Stimulated activated CD4-positive, alpha-beta T cell treated with anti-CD3 and anti-CD28 coated beads, Interleukin-15, amount 100 ng/mL, for 48 hours (primary cell): ENCODE measurements at places on chromosomes 2 and 18.

GRCh38 chr18:13137670-13138419 lies 80.7 kb upstream of the LDLRAD4 start:
- DNase-seq = peak; percentile 39

DNA sequence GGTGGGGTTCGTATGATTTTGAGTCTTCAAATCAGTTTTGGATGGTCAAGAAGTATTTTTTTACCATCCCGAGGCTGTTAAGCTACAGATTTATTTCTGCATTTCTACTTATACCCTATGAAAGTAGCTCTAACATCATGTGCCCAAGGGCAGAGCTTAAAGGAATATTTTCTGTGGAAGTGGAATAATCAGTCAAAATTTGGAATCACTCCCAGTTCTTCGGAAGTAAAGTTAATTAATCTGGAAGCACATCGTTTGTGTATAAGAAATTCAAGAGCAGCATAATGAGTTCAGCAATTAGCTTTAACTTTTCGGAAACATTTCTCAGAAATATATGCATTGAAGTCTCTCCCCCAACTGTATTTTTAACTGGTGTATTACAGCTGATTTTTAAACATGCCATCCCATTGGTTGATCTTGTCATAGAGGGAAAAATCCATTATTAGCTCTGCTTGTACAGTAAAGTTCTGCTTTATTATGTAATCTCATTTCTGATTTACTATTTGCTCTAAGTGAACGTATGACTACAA lies 510.1 kb downstream of the DCC start:
- DNase-seq = no peak

GRCh38 chr2:1045109-1045508 lies 94.5 kb downstream of the SNTG2 start:
- no peak for DNase-seq

DNA sequence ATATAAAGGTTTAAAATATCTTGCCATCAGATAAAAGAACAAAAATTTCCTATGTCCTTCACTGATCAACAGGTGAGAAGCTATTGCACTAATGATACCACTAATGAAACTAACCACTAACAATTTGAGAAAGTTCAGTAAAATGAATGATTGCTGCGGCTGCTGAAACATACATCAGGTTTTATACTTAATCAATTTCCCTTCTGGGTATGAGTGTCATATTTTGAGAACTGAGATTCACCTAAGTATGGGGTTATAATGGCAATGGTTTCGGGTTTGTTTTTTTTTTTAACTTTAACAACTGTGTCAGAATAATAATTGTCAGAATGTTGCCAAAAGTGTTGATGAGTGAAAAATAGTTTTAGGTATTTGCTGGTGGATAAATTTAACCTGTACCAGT lies 151.3 kb upstream of the SLC39A10 start:
- DNase-seq = no peak

GRCh38 chr18:76922107-76922506 lies 99.8 kb downstream of the ZNF236 start:
- DNase-seq = peak; percentile 20

DNA sequence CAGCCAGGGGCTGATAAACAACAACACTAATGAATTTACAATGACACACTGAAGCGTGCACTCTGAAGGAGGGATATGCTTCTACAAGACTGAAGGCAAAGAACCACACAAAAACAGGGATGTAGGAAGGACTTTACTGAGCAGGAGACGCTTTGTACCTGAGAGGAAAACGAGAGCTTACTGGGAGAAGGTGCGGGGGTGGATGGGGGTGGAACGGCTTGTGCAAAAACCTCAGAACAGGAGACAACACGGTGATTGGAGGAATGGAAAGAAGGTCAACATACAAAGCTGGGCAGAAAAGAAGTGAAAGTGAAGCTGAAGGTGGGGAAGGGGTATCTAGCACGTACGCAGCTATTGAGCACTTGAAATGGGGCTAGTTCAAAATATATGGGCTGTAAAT lies 93.1 kb downstream of the SLC8A1 start:
- DNase-seq = no peak

- no peak for DNase-seq
These were observed 593.2 kb upstream of the ZNF804A start for GRCh38 chr2:184004948-184005672.

DNA sequence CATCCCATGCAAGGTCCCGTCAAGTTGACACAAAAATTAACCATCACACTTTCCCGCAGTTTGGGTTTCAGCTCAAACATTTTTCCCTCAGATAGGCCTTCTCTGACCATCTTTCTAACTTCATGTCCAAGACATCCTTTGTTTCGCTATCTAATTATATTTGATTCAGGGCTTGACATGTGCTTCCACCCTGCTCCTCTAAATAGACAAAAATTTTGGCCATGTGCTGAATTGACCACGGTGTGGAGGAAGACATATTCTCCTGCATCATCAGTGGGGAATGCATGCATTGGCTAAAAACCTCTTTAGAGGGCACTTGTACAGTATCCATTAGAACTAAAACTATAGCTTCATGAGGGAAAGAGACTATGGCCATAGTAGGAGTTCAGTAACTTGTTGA lies 81.2 kb downstream of the PLCL1 start:
- DNase-seq = no peak
